ENCODE measurements at places on chromosomes 12 and 14. TPM values are rescaled to one million over a fixed set of nuclear protein-coding genes. Genes with fewer than 3 reads are reported as not detected.

GRCh38 chr14:92783813-92784431 is 10.2 kb upstream of the GOLGA5 start:
- no peak for DNase-seq

DNA sequence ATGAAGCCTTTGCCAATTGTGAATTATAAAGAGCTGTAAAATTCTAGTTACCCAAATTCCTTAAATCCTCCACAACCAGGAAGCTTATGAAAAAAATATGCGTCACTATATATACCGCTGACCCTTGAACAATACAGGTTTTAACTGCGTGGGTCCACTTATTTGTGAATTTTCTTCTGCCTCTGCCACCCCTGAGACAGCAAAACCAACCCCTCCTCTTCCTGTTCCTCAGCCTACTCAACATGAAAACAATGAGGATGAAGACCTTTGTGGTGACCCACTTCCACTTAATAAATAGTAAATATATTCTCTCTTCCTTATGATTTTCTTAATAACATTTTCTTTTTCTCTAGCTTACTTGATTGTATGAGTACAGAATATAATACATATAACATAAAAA is 42.2 kb downstream of the CMKLR1 start:
- no peak for DNase-seq

DNA sequence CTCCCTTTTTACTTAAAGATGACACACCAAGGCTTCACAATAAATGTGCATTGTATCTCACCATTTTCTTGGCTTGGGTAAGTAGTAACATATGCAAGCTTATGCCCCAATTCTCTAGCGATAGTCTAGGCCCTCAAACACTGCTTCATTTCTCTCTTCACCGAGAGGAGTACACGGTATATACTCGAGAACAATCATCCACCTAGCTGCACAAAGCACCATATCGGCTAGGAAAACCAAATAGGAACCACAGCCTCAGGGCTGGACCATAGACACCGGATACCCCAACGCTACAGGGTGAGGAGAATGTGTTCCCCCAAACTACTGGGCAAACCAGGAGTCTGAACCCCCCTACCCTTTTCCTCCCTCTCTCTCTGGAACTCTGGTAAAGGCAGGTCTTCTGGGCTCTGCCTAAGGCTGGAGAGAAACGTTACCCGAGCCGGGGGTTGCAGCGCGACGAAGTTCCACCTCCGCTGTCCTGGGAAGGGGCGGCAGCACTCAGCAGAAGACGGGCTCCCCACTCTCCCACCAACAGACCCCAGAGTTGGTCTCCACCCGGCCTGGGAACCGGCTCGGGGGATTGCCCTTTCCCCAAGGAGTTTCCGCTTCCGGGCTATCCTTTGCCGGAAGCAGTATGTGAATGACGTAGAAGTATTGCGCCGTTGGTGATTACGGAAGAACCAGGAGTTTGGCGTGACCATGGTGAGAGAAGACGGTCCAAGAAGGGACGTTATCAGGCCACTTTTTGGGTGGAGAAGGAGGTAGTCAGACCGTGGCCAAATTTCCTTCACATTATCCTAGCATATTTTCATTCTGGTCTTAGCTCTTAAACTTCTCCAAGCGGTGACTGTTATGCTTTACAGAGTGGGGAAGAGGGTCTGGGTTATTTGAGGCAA is at the start of the genes AREL1 and FCF1:
AREL1 (minus strand) TSS at position 582 of the 896 bp plus-strand sequence. CDS start 27,465 bp downstream, outside the sequence.
FCF1 (plus strand) TSS at position 646 of the 896 bp plus-strand sequence; CDS start at position 700, 54 bp downstream.
- peak; percentile 73 for DNase-seq

DNA sequence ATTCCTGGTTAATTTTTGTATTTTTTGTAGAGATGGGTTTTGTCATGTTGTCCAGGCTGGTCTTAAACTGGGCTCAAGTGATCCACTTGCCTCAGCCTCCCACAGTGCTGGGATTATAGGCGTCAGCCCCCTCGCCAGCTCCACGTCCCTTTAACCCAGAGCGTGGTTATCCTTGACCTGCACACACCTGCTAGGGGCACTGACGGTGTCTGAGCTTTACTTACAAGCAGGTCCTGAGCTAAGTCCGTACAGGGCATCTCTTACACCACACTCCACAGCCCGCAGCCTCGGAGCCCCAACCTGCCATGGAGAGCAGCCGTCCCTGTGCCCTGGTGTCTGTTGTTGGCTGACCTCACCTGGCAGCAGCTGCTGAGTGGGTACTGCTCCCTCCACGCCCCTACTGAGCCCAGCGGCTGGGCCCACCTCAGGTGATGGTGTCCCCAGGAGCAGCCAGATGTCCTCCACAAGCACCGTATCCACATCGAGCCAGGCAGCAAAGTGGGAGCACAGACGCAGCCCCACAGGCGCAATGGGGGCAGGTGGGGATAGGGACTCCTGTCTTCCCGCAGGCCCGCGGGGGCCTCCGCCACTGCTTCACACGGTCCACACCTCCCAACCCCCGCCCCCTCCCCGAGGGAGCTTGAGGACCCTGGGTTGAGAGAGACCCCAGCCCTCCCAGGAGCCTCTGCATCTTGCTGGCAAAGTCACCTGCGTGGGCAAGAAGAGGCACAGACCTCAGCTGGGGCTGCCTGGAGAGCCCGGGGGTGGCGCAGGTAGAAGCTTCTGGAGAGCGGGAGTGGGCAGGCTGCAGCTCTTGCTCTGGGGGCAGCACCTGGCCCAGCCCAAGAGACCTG is 325.4 kb upstream of the SFSWAP start:
- no peak for DNase-seq

- DNase-seq, result no peak
These were observed 14.2 kb downstream of the SINHCAF start for GRCh38 chr12:31311634-31312258.

DNA sequence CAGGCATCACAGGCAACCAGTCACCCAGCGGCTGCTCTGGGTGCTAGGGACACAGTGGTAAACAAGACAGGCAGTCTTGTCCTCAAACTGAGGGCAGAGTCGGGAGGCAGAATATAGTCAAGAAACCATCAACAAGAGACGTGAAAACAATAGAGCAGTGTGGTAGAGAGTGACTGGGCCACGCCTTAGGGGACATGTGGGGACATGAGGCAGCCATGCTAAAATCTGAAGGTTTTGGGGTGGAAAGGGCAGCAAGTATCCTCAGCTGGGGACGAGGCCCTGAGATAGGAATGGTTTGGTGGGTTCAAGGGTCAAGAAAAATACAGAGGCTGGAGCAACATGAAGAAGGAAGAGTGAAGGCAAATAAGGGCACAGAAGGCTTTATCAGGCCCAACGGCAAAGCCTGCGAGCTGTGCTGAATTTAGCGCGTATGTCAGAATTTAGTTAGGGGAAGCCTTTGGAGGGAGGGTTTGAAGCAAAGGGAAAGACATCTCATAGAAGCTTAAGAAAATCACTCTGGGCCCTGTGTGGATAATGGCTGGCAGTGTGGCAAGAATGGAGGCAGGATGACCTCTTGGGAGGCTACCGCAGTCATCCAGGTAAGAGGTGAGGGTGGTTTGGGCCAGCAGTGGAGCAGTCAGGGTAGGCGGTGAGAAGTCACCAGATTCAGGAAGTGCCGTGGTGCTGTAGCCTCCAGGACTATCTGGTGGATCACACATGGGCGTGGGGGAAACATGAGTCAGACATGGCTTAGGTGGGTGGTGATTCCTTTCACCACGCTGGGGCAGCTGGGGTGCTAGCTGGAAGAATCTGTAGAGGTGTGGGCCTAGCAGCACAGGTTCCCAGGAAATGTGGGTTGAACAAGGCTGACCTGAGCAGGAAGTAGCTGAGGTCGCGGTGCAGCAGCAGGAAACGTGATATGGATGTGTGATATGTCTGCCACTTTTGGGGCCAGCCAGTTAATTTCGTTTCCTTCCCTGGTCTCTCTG is 3.0 kb downstream of the EVL start:
- peak; percentile 38 for DNase-seq

- peak; percentile 61 for DNase-seq
These were observed 10.1 kb upstream of the DCAF4 start for GRCh38 chr14:72916174-72916573.

DNA sequence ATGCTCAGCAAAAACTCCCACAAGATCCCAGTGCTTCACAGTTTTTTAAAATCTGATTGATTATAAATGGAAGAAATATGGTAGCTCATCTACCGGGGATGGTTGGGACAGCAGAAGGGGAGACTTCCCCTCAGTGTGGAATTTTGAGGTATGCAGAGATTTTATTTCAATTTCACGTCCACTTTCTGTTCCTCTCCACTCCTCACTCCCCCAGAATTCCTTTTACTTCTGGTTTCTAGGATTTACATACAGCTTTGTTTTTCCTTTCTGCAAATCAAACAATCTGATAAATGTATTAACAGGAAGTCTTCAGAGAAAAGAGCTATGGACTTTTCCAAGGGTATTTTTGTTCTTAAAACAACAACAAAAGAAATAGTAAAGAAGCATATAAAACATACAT is 181.5 kb upstream of the ARHGAP5 start:
- no peak for DNase-seq

DNA sequence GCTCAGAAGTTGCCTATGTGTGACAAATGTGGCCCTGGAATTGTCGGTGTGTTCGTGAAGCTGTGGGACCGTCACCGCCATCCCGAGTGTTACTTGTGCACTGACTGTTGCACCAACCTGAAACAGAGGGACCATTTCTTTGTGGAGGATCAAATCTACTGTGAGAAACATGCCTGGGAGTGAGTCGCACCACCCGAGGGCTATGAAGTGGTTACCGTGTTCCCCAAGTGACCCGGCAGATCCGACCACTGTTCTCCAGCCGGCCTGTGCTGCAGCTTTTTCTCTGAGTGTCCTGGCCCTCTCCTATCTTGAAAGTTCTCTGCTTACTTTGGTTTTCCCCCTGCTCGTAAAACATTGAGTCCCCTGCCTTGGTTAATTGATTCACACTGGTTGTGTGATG is 65.3 kb downstream of the VCPKMT start:
- no peak for DNase-seq

DNA sequence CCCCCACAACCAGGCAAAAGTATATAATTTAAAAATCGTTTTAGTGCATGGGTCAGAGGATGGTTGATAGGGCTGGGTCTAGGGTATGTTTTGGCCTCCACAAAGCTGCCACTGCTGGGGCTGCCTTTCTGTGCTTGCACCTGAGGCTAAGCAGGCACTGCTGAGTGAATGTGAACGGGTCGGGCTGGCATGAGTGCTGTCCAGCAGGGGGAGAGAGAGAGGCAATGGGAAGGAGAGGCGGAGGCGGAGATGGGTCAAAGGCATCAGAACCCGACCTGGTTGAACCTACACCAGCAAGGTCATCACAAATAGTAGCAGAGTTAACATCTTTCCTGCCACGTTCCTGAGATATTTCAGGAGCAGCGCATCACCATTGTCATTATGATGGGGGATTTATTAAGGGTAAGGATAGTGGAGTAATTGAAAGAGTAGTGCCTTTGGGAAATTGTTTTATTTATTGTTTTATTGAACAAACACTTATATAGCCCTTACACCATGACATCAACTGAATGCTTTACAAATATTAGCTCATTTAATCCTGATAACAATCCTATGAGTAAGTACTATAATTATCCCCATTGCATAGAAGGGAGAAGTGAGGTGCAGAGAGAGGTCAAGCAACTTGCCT is 5.8 kb upstream of the NRXN3 start:
- DNase-seq, result peak; percentile 18

The GALNT8 gene
- total RNA-seq, result not detected

The NFATC4 gene
- 14.5 TPM for total RNA-seq

The OLR1 gene
- total RNA-seq, result 8.6 TPM

The TOMM20L gene
- total RNA-seq, result not detected

The POTEG gene
- not detected for total RNA-seq

The KDM2B gene
- 18.1 TPM for total RNA-seq

The PLD4 gene
- not detected for total RNA-seq
